ENCODE measurements at places on chromosomes 7 and 10. TPM values are rescaled to one million over a fixed set of nuclear protein-coding genes. Genes with fewer than 3 reads are reported as not detected.

DNA sequence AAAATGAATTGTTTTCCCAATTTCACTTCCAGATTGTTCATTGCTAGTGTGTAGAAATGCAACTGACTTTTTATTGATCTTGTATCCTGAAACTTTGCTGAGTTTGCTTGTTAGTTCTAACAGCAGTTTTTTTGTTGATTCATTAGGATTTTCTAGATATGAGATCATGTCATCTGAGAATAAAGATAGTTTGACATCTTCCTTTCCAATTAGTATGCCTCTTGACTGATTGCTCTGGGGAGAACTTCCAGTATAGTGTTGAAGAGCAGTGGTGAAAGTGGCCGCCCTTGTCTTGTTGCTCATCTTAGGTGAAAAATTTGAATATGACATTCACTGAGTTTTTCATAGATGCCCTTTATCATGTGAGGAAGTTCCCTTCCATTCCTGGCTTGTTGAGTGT, 11.9 kb upstream of the SUN1 start:
- no peak overlapping the region for H3K27ac ChIP-seq
- no peaks in the 10 kb centered on the region for H3K27me3 ChIP-seq
- DNase-seq, result no peak
- no peak overlapping the region for H3K4me3 ChIP-seq

DNA sequence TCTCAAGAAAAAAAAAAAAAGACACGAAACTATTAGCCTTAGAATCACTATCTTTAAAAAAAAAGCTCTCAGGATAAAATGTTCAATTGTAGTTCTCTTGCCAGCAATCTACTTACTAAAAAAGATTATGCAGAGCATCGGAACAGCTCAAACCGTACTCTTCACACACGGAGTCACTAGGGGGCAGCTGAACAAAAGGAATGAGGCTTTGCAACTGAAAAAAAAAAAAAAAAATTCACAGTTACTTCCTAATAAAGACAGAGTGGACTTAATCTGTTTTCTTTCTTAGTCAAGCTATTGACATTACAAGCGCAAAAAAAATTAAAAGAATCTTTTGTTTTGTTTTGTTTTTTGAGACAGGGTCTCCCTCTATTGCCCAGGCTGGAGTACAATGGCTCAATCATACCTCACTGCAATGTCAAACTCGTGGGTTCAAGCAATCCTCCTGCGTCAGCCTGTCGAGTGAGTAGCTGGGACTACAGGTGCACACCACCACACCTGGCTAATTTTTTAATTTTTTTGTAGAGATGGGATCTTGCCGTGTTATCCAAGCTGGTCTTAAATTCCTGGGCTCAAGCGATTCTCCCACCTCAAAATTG, 11.5 kb downstream of the PMS2 start:
- H3K27me3 ChIP-seq, result no peaks in the 10 kb centered on the region
- peaks cover 16% of the 10 kb centered on the region for H3K4me1 ChIP-seq
- H3K4me3 ChIP-seq, result no peak overlapping the region
- H3K36me3 ChIP-seq, result peaks cover 12% of the 10 kb centered on the region
- peak; percentile 70 for DNase-seq

- H3K27me3 ChIP-seq, result no peaks in the 10 kb centered on the region
- peaks cover 27% of the 10 kb centered on the region for H3K4me1 ChIP-seq
- no peak overlapping the region for H3K27ac ChIP-seq
- no peaks in the 10 kb centered on the region for H3K36me3 ChIP-seq
- no peak for DNase-seq
Observed at GRCh38 chr7:74467876-74468275, 14.2 kb downstream of the GTF2IRD1 start.

GRCh38 chr10:125024497-125025234, 82.7 kb downstream of the ZRANB1 start:
- no peaks in the 10 kb centered on the region for H3K36me3 ChIP-seq
- no peak overlapping the region for H3K27ac ChIP-seq
- H3K27me3 ChIP-seq, result no peaks in the 10 kb centered on the region
- H3K4me3 ChIP-seq, result no peak overlapping the region

- DNase-seq, result no peak
- H3K27me3 ChIP-seq, result peaks cover 35% of the 10 kb centered on the region
- H3K4me1 ChIP-seq, result no peaks in the 10 kb centered on the region
- H3K27ac ChIP-seq, result no peak overlapping the region
- no peaks in the 10 kb centered on the region for H3K36me3 ChIP-seq
Observed at GRCh38 chr7:155798673-155799439, 13.4 kb downstream of the SHH start.

The LGI1 gene
- total RNA-seq, result not detected

DNA sequence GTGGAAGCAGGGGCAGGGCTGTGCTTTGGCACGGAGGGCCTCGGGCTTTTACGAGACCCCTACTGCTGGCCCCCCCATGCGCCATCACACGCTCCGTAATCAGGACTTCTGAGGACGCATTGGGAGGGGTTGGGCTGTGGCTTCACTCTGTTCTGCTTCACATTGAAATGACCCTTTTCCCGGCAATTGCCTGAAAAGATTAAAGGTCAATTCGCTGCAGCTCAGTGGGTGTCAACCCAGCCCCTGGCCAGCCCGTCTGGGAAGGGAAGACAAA, 41.7 kb upstream of the UBE3C start:
- no peak overlapping the region for H3K4me3 ChIP-seq
- H3K27me3 ChIP-seq, result peaks cover 81% of the 10 kb centered on the region
- H3K27ac ChIP-seq, result no peak overlapping the region
- H3K36me3 ChIP-seq, result no peaks in the 10 kb centered on the region
- no peak for DNase-seq

DNA sequence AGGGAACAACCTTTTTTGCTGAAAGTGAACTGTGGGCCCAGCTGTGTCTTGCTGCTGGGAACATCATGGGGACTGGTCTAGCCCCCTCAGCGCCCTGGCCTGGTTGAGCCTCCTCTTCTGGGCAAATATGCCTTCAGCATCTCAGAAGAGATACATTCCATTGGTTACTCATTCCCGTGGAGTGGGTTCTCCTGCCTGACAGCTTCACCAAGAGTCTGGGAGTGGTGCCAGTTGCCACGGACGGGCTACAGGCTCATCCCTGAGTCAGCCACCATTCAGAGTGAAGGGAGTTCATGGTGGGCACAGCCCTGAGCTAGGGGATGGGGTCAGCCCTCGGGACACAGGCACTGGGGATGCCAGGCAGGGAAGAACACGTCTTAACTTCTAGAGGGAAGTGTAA, 81.9 kb downstream of the RAMP3 start:
- H3K27me3 ChIP-seq, result peaks cover 92% of the 10 kb centered on the region
- no peaks in the 10 kb centered on the region for H3K4me1 ChIP-seq
- no peak overlapping the region for H3K4me3 ChIP-seq

DNA sequence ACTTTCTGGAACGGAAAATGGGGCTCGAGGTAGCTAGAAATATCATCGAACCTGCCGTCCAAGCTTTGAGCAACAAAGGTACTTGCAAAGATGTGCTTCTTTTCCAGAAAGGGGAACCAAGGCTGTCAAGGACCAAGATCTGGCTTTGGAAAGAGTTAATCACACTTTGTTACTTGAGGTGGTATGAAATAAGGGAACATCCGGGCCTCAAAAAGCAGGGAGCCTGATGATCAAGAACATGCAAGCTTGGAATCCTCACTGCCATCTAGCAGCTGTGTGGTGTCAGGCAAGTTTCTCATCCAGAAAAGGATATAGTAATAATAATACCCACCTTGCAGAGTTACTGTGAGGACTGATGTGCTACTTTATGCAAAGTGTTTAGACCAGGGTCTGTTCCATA, 329.5 kb downstream of the GRID1 start:
- H3K27ac ChIP-seq, result no peak overlapping the region
- no peaks in the 10 kb centered on the region for H3K36me3 ChIP-seq
- H3K4me1 ChIP-seq, result no peaks in the 10 kb centered on the region
- DNase-seq, result no peak

DNA sequence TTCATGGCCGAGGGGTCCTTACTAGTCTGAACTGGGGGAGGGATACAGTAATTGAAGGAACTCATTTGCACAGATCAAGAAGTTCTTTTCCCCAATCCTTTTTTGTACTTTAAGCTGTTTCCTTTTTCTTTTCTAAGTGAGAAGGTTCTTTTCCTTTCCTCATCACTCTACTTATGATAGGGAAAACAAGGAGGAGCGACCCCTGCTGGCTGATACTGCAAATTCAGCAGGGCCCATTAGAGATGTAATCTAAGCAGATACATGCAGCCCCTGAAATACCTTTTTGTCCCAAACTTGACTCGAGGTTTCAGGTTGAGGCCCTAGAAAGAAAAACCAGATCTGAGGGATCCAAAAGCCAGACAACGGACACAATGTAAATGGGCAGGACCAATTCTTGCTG, 305.5 kb downstream of the DNAJB9 start:
- H3K36me3 ChIP-seq, result no peaks in the 10 kb centered on the region
- no peak overlapping the region for H3K27ac ChIP-seq
- H3K4me1 ChIP-seq, result no peaks in the 10 kb centered on the region
- no peaks in the 10 kb centered on the region for H3K27me3 ChIP-seq
- no peak overlapping the region for H3K4me3 ChIP-seq

- no peaks in the 10 kb centered on the region for H3K4me1 ChIP-seq
- DNase-seq, result no peak
- H3K4me3 ChIP-seq, result no peak overlapping the region
- H3K36me3 ChIP-seq, result no peaks in the 10 kb centered on the region
- no peak overlapping the region for H3K27ac ChIP-seq
- no peaks in the 10 kb centered on the region for H3K27me3 ChIP-seq
Observed at GRCh38 chr7:20596653-20597052, 18.8 kb upstream of the ABCB5 start.

DNA sequence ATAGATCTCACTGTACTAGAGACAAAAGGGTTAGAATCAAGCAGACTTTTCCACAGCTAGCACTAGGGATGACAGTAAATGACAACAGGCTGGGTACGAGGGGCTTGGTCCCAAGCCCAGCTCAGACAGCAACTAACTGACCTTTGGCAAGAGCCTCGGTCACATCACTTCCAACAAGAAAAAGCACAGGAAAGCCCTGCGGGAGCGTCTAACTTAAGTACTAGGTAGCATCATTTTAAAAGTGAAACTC, 22.8 kb downstream of the CALML3 start:
- peaks cover 90% of the 10 kb centered on the region for H3K4me1 ChIP-seq
- no peak for DNase-seq
- no peaks in the 10 kb centered on the region for H3K27me3 ChIP-seq
- H3K4me3 ChIP-seq, result peak overlapping the region; percentile 51

DNA sequence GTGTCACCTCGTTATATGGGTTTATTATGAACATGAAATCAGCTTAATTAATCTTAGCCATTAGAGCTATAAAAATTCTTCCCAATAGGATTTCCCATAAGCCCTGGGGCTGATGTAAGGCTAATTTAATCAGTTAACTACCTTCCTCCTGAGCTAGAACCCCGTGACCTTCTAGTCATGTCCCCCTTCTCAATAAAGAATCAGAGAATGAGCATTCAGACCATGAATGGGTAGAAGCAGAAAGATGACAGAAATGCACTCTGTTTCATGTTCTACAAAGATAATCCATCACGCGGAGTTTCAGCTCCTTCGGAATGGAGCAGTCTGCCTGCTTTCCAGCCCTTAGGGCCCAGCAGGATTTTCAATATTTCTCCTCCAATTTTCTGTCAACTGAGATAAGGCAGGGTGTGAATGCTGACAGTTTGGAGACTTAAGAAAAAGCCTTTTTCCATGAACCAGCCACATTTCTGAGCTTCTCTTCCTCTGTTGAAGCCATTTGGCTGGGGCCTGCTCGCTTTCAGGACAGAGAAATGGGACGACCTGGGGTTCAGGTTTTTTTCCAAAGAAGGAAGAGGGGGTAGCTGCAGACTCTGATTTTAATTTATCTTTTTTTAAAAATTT, 211.0 kb downstream of the NEBL start:
- no peaks in the 10 kb centered on the region for H3K36me3 ChIP-seq
- no peak for DNase-seq
- no peak overlapping the region for H3K4me3 ChIP-seq
- peaks cover 2% of the 10 kb centered on the region for H3K27me3 ChIP-seq
- H3K4me1 ChIP-seq, result no peaks in the 10 kb centered on the region

DNA sequence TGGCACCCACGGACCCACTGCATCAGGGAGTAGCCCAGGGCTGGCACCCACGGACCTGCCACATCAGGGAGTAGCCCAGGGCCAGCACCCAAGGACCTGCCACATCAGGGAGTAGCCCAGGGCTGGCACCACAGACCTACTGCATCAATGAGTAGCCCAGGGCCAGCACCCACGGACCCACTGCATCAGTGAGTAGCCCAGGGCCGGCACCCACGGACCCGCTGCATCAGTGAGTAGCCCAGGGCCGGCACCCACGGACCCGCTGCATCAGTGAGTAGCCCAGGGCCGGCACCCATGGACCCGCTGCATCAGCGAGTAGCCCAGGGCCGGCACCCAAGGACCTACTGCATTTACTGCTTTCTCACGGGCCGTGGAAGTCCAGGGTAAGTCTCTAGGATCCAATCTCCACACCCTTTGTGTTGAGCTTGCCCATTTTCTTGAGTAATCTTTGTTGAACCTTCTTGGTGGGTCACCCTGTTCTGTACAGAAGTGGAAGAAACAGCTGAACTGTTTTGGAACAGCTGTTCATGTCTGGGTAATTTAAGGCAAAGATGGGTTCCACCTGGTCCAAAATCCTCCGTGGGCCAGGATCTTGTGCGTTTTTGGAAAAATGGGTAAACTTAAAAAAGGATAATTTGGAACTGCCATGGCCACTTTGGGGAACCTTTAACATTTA, 69.0 kb downstream of the VIPR2 start:
- H3K36me3 ChIP-seq, result no peaks in the 10 kb centered on the region
- no peak overlapping the region for H3K27ac ChIP-seq
- no peaks in the 10 kb centered on the region for H3K4me1 ChIP-seq

The CSTF2T gene
- 22.4 TPM for total RNA-seq

DNA sequence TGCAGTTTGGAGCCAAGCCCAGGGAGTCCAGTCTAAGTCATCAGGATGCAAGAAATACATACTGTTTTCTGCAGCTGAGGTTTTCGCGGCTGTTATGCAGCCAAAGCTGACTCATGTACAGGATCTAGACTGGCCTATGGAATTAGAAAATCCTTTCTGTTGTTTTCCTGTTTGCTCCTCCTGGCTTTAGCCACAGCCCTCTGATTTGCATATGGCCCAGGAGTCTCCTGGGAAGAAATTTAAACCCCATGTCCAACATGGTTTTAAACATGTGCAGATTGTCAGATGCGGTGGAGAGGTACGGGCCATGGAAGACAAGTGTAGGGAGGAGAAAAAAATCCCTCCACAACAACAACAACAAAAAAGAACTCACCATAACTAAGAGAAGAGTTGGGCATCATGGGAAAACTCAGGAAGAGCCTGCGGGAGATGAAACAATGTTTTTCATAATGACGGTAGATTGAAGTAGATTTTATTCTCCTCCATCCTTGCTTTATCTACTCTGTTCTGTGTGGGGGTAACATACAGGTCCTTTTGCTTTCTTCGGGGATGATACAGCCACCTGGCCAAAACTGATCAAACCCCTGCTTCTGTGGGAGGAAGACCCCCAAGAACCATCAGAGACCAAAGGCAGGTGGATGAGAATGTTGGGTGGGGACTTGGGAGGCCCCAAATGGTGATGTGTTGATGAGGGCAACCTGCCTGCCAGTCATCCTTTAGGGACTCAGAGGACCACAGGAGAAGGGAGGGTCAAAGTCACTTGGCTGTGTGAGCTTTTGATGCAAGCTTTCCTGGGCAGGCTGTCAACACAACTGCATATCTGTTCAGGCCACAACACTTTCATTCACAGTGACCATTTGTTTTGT, 29.8 kb upstream of the GNA12 start:
- no peaks in the 10 kb centered on the region for H3K36me3 ChIP-seq
- H3K27ac ChIP-seq, result peak overlapping the region; percentile 97
- no peak overlapping the region for H3K4me3 ChIP-seq
- H3K4me1 ChIP-seq, result peaks cover 17% of the 10 kb centered on the region
- DNase-seq, result peak; percentile 95
